ENCODE measurements at places on chromosomes 4 and X. TPM values are rescaled to one million over a fixed set of nuclear protein-coding genes. Genes with fewer than 3 reads are reported as not detected.

- no peak for DNase-seq
Observed at GRCh38 chr4:26992657-26993361, 132.2 kb downstream of the STIM2 start.

DNA sequence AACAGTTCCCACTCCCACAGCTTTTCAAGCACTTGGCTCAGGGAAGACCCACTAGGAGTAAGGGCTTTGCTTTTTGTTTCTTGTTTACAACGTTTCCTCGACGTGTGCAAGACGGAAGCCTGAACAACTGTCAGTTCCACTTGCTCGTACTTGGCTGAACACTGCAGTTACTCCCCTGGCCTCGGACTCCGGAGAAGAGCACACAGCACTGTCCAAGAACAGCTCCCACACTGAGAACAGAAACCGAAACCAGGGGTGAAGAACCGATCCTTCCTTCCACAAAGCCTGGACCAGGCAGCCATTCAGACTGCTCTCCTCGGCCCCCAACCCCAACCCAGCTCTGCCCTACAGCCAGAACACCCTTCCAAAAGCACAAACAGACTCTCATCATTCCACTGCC lies 25.5 kb downstream of the IRF2 start:
- no peak for DNase-seq

LNX1 gene
- total RNA-seq = 3.3 TPM

AKAP14 gene
- not detected for total RNA-seq

KLB gene
- total RNA-seq = not detected

SMIM31 gene
- not detected for total RNA-seq
